ELF-1 (cell line): ENCODE measurements at places on chromosomes 3 and 15.

GRCh38 chr15:96296264-96296663, 34.2 kb upstream of the NR2F2 start:
- no peak for DNase-seq

DNA sequence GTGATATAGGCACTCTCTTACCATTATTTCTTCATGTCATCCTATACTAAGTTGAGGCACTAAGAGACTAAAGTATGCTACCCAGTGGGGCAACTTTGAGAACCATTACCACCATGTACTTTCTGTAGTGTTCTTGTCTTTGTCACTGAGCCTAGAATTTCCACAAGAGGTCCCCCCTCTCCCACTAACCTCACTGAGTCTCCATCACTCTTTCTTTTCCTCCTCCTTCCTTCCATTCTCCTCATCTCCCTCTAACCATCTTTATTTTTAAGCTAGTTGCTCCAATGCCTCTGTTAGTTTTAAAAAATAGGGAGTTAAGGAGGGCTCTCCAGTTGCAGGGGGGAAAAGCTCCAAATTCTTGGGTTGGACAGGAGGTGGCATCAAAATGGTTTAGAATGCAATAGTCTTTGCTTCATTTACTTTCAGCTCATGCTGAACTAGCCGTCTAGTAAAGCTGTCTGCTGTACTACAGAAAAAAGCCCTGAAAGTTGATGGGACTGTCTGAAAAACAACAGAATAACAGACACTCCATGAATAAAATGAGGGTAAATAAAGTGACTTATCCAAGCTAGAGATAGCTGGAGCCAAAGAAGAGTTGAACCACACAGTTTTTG, 85.1 kb upstream of the MYRIP start:
- DNase-seq, result no peak

DNA sequence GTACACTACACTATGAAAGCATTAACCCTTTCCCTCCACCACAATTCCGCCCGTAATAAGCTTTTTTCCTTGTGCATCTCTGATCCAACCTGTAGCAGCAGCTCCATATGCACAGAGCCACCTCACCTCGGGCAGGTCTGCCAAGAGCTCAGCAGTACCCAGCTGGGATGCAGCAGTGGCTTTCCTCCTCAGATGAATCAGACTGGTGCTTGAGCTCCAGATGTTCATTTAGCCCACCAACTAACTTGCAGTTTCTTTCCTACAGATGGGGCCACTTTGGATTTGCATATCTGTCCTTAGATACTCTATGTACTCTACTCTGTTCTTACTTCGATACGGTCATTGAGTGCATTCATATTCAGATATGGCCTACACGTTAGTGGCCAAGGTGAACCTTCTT, 14.8 kb upstream of the FSIP1 start:
- DNase-seq, result no peak

DNA sequence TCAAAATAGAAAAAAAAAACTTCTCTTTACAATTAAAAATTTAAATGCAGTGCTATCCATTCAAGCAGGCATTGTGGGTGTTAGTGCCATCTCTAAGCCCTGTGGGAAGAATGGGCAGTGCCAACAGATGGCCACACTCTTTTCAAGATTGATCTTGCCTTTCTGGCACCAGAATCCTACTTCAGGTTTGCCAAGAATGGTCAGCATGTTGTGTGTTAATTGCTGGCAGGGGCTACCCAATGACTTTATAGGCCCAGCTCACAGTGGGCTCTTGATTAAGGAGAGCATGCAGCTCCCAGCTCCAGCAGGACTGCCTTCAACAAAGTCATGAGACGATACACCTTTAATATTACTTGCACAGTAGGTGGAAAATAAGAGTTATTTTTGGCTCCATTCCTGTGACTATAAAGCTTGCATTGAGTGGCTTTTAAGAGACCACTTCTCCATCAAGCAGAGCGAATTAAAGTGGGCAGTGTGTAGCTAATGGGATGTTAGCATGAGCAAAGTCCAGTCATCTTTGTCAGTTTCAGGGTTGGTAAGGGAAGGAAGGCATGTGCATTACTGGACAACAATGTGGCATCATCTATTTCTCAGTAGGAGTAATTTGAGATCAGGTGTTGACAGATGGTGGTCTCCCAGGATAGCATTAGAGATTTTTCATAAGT, 476.8 kb downstream of the C3orf38 start:
- no peak for DNase-seq

GRCh38 chr3:97698691-97699090, 65.9 kb upstream of the ARL6 start:
- DNase-seq, result no peak

DNA sequence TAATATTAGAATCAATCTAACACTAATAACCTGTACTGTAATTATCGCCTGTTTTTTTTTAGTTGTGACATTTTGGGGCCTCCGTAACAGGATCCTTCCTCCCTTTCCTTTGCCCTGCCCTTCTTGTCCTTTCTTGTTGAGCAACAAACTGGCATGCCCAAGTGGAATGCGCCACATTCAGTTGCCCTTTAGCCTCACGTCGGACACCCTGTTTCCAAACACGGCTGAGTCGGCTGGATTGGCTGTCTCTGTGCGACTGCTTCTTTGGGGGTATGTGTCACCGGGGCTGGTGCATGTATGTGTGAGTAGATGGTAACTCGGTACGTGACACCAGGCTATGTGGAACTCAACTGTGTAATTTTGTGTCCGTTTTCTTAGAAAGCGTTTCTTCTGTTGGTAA, 24.1 kb downstream of the TRAK1 start:
- DNase-seq, result no peak

GRCh38 chr3:194472290-194472920, 14.4 kb downstream of the ATP13A3 start:
- no peak for DNase-seq

DNA sequence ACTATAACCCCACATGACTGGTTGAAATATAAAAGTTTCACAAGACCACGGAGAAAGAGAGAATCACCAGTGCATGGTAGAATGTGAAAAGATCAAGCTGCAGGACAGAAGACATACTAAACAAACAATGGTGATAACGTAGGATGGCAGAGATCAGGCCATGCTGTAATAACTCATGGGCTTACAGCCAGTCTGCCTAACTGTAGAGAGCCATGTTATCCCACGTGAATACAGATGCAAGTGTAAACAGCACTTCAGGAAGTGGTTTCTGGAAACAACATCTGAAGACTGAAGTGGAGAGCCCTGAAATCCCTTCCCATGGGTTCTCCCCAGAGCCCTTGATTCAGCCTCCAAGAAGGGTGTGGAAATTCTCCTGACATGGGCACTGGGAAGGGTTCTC, 103.2 kb upstream of the SLCO2A1 start:
- no peak for DNase-seq

GRCh38 chr3:136620436-136620835, 131.7 kb downstream of the STAG1 start:
- no peak for DNase-seq

- peak; percentile 59 for DNase-seq
Measured at GRCh38 chr3:138125548-138126221, 6.5 kb downstream of the A4GNT start.

DNA sequence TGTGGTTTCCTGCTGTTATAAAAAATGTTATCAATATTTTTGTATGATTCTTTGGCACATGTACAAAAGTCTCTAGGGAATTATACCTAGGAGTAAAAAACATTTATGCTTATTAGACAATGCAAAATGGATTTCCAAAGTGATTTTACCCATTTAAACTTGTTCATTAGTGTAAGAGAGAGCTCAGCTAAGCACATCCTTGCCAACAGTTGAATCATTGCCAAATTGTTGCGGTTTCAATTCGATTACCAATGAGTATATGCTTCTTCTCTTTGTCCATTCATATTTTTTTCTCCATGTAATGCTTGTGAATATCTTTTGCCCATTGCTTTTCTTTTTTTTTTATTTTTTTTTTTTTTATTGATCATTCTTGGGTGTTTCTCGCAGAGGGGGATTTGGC, 17.2 kb downstream of the CASR start:
- no peak for DNase-seq

- no peak for DNase-seq
Measured at GRCh38 chr3:135226057-135226456, 431.0 kb downstream of the EPHB1 start.

DNA sequence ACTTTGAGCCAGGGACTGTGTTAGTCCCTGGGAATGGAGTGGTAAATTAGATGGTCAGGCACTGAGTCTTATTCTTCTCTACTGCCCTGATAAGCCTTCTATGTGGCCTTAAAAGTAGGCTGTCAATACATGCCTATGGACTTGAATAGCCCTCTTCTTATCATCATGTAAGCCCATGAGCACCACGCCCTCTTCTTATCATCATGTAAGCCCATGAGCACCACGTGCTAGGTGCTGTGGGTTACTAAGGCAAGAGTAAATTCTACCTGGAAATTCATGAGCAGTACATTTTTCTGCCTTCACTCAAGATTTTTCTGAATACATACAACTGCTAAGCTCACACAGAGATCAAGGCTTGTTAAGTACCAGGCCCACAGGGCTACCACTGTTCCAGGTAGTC, 68.5 kb downstream of the DHX30 start:
- no peak for DNase-seq

DNA sequence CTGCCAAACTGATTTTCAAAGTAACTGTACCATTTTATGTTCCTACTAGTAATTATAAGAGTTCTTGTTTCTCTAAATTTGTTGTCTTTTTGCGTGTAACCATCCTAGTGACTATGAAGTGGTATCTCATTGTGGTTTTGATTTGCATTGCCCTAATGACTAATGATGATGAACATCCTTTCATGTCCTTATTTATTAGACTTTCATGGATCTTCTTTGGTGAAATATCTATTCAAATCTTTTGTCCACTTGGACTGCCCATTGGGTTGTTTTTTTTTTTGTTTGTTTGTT, 3.6 kb downstream of the OXSR1 start:
- no peak for DNase-seq

DNA sequence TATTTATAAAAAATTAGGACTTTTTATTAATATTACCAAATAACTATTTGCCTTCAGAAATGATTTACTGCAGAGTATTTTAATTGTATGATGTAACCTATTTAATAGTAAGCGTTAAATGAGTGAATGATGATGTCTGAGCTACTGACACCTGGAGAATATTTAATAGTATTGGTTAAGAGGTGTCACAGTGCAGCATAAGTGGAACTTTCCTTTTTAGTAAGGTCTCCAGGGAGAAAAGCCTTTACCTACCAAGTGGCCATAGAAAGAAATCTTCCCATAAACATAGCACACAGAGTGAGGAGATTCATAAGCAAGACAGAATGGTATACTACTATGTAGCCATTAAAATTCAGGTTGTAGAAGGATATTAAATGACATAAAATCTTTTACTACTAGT, 441.7 kb downstream of the TBL1XR1 start:
- no peak for DNase-seq
